ENCODE measurements at places on chromosomes 12 and 14.
A peak's percentile ranks its signal among the peaks of the same experiment; 100 is the strongest.

DNA sequence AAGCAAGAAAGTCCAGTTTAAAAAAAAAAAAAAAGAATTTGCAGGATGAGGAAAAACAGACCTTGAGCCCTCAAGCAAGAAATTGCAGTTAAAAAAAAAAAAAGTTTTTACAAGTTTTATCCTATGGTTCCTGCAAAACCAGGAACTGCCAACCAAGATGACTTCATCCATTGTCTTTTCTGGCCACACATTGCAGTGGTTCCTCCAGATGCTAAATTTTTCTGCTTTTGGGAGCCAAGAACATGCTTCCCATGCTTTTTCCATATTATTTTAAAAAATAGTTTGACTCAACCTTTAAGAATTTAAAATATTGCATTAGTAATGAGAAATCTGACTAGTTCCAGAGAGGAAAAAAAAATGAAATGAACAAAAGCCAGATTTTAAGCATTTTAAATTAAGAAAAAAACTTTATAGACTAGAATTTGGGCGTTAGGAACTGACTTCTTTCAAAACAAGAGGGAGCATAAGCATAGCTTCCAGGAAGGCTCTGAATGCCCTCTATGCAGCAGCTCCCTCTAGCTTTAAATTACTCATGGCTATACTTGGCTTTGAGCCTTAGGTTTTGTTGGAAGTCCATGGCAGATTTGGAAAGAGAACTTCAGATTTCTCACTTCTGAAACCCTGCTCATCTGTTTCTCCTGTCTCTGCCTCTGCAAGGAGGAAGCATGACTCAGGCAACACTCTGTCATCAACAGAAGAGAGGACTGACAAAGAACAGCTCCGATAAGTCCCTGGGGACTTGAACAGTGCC lies 124.5 kb downstream of the GPR65 start:
- DNase-seq: peak; percentile 3

GRCh38 chr12:45098766-45099165 lies 47.9 kb upstream of the DBX2 start:
- no peak for DNase-seq

GRCh38 chr12:114355389-114356088 lies 50.4 kb downstream of the TBX5 start:
- DNase-seq: peak; percentile 5

DNA sequence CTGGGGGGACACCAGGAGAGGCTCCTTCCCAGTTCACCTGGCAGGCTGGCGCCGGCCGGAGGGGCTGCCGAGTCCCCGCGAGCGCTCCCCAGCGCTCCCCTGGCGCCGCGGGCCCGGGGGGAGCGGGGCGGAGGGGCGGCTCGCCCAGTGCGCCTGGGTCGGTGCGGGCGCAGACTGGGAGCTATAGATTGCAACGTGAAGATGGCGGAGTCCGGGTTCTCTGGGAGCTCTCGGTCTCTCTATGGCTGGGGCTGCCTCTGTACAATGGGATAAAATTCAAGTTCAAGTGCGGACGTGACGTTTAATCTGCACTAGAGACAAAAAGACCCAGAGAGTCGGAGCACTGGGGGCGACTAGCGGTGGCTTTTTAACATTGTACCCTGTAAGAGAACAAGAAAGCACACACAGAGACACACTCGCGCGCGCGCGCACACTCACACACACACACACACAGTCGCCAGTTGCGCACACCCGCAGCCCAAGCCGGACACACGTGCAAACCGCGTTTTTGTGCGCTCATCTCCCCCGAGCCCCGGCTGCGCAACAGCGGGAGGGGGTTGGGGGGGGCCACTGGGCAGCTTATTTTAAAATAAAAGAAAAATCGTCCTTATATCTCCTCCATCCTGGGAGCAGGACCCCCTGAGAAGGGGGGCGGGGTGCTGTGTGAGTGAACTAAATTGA lies at the start of gene BCL11B:
BCL11B (minus strand) TSS at position 247 of the 681 bp plus-strand sequence. CDS start 979 bp downstream, outside the sequence.
- DNase-seq: peak; percentile 84

DNA sequence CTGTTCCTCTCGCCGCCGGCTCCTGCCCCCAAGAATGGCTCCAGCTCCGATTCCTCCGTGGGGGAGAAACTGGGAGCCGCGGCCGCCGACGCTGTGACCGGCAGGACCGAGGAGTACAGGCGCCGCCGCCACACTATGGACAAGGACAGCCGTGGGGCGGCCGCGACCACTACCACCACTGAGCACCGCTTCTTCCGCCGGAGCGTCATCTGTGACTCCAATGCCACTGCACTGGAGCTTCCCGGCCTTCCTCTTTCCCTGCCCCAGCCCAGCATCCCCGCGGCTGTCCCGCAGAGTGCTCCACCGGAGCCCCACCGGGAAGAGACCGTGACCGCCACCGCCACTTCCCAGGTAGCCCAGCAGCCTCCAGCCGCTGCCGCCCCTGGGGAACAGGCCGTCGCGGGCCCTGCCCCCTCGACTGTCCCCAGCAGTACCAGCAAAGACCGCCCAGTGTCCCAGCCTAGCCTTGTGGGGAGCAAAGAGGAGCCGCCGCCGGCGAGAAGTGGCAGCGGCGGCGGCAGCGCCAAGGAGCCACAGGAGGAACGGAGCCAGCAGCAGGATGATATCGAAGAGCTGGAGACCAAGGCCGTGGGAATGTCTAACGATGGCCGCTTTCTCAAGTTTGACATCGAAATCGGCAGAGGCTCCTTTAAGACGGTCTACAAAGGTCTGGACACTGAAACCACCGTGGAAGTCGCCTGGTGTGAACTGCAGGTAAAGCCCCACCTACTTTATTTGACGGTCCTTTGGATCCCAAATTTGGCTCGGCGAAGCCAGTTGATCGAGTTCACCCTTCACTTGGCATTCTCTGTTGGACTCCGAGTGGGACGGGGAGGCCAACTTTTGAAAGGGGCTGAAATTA lies 1.5 kb downstream of the WNK1 start:
- DNase-seq: peak; percentile 60

GRCh38 chr14:92969871-92970270 lies 46.9 kb downstream of the CHGA start:
- no peak for DNase-seq

- peak; percentile 75 for DNase-seq
Measured at GRCh38 chr14:33950320-33951182, at the start of gene EGLN3. TSS of gene EGLN3 (minus strand) at chr14:33951074. CDS start at chr14:33950752, 322 bp downstream.

DNA sequence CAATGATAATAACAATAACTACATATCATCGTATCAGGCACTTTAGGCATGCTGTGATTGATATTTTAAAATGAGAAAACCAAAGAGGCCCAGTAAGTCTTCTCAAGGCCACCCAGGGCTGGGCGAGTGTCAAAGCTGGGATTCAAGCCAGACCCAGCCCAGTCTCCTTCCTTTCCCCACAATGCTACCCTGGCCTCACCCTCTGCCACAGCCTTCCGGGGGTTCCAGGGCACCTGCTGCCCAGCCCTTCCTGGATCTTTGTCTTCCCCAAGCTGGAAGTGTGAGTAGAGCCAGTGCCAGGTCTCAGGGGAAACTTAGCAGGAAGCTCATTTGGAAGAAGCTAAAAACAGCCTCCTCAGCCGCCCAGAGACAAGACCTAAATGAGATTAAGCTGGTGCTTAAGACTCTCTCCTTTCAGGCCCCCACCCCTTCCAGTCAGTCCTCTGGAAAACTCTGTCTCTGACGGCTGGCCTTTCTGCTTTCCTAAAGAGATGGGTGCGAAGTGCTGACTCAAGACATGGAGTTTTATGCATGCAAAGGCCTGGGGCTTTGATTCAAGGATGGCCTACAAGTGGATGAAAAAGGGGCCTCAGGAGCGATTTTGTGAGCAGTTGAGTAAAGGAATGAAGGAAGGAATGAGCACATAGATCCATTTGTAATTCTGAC lies 184.2 kb downstream of the KCNA5 start:
- DNase-seq: no peak

DNA sequence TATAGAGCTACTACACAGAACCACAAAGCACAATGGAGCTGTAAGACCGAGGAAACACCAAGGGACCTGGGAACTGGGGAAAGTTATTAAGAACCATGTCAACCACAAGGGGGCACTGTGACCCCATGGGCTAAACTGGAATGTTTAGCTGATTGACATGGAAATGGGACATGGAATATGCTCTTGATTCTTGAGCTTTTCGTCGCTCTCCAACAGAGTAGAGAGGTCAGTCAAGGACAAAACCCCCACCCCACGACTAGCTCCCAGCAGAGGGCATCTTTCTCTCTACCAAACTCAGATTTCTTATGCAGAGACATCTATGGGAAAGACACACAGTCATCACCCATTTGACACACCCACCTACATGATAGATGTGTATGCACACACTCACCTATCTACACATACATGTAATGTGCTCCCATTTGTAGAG lies 10.1 kb downstream of the NDRG2 start:
- peak; percentile 87 for DNase-seq

- DNase-seq: no peak
Measured at GRCh38 chr14:88669346-88669745, 106.5 kb downstream of the ZC3H14 start.

DNA sequence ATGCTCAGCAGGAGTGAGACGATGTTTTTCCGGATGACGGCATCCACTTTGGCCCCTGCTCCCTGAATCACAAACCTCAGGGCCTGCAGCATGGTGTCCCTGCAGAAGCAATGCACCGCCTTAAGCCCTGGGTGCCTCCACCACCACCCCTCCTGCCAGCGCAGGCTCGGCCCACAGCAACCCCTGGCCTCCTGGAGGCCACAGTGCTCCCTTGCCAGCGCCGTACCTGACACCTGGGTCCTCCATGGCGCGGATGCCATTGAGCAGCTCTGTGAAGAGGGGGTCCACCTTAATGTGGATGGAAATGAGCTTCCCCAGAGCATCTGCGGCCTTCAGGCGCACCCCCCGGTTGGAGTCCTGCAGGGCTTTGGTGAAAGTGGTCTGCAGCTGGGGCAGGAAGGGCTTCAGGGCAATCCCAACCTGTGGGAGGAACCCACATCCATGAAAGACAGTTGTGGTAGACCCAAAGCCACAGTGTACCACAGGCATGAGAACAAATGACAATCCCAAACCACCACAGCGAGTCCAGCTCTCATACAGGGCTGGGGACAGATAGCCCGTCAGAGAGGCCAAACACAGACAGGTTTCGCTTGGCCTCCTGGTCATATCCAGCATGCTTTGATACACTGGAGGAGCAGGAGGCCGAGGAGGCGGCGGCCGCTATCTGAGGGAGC lies 17.9 kb upstream of the RAB35 start:
- no peak for DNase-seq

- DNase-seq: no peak
Measured at GRCh38 chr12:98456576-98457573, 58.5 kb upstream of the TMPO start.
